NAMALWA (cell line): ENCODE measurements at places on chromosomes 3 and 15.

- DNase-seq = no peak
Measured at GRCh38 chr15:20355256-20355868, 186.2 kb downstream of the GOLGA6L6 start.

GRCh38 chr3:53046171-53047170, 598 bp upstream of the SFMBT1 start:
- DNase-seq = no peak

- no peak for DNase-seq
Measured at GRCh38 chr15:74240002-74240568, 4.0 kb downstream of the CCDC33 start.

DNA sequence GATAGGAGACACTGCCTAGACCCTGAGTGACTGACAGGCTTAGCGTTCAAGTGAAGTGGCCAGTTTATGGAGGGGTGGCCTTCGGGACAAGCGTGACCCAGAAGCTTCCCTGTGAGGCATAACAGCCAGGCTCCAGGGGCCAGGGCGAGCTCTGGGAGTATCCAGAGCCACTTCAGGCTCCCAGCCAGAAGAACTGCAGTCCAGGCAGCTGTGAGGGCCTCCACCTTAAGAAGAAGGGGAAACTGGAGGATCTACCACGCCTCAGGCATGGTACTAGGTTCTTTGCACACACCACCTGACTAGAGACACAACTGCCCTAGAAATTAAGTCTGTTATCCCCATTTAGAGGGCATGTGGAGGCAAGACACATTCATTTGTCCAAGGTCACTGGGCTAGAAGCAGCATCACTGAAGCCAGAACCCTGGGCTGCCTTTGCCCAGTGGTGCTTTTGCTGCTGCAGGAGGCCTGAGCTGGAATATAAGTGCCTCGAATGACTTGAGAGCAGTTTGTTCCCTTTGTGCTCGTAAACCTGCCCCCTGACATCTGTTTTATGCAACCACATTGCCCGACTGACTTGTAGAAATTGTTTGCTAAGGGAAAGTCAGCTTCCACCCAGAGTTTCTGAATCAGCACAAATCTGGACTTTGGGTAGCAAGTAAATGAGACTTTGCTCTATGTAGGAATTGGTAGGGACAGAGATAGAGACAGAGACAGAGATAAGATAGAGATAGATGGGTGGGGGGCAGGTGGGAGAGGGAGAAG, 23.3 kb downstream of the RASGRF1 start:
- DNase-seq = no peak

DNA sequence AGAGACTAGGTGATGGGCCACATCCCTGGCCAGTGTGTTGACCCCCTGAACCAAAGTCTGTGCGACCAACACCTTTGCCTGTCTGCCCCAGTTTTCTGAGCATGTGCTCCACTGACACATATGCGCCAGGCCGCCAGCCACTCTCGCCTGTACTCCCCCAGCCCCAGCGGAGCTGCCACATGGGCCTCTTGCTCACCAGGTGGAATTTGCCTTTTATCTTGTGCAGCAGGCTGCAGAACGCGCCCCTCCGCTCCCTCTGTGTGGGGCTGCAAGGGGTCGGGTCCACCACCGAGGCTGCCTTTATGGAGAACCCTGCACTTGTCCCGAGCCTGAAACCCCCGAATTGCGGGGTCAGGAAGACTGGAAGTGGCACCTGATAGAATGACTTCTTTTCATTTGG, 405.7 kb upstream of the NPAP1 start:
- DNase-seq = no peak

DNA sequence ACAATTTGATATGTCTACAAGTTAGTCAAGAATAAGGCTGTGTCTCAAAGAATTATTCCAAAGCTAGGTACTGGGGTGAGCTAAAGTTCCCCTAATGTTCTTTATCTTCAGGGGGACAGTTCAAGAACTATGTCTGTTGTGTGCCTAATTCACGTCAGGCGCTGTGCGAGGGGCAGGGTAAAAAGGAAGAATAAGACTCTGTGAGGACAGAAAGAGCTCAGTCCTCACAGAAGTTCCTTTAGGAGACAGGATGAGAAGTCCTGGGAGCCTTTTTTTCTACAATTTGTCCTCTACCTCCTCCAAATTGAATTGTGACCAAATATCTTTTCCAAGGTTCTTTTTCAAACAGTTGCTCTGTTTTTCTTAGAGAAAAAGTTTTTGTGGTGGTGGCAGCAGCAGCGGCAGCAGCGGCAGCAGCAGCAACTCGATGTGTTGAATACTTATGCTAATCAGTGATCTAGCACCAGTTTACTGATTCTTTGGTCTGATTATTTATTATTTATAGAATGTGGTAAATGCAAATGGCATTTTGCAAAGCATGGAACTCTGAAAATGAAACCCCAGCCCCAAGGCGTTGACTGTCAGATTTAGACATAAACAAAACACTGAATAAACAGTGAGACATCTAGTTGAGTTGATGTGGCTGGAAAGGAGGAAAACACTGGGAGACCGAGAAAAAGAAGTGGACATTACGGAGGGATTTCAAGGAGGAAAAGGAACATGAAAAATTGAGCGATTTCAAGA, 88.6 kb downstream of the GTPBP8 start:
- DNase-seq = no peak

DNA sequence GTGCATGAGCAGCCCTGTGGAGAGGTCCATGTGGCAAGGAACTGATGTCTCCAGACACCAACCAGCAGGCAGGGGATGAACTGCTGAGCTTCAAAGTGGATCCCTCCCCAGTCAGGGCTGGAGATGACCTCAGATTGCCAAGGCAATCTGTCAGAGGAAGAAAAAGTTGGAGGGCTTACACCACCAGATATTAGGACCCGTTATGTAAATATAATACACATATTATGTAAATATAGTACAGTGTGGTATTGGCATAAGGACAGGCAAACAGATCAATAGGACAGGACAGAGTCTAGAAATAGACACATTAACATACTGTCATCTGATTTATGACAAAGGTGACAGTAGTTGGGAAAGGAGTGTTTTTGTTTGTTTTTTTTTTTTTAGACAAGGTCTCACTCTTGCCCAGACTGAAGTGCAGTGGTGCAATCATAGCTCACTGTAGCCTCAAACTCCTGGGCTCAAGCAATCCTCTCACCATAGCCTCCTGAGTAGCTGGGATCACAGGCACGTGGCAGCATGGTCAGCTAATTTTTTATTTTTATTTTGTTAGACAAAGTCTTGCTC, 18.0 kb upstream of the RAB7A start:
- no peak for DNase-seq

- DNase-seq = no peak
Measured at GRCh38 chr3:128188326-128188725, 35.0 kb downstream of the EEFSEC start.

DNA sequence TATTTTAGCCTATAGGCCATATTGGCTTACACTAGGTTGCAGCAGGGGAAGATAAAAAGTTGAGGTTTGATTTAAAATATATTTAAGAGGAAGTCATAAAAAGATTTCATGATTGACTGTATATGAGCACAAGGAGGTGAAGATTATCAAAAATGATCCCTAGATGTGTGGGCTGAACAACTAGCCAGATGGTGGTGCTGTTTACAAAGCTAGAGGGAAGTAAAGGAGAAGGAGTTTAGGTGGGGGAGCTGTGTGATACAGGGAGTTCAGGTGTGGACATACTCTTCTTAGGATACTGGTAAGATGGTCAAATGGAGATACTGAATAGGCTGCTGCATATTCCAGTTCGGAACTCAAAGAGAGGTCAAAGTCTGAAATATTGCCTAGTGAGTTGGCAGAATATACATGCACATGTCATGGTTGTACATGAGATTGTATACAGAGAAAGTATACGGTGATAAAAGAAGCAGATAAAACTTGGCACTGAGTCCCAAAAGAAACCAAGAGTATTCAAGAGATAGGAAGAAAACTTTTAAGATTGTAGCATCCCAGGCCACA, 727.8 kb downstream of the NLGN1 start:
- DNase-seq = peak; percentile 43

GRCh38 chr15:86432861-86433260, 353.2 kb downstream of the AGBL1 start:
- no peak for DNase-seq

DNA sequence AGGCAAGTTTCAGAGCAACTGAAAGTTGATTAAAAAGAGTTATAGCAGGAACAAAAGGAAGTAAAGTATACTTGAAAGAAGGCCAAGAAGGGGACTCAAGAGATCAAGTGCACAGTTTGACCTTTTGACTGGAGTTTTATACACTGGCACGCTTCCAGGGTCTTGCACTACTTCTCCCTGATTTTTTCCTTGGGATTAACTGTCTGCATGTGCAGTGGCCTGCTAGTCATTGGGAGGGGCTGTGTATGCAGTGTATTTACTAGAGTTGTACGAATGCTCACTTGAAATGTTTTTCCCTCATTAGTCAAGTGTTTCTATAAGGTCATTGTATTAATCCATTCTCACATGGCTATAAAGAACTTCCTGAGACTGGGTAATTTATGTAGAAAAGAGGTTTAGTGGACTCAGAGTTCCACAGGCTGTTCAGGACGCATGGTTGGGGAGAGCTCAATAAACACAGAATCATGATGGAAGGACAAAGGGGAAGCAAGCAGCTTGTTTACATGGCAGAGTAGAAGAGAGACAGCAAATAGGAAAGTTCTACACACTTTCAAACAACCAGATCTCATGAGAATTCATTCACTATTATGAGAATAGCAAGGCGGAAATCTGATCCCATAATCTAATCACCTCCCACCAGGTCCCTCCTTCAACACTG, 571.8 kb downstream of the ZPLD1 start:
- DNase-seq = no peak

- no peak for DNase-seq
Measured at GRCh38 chr3:194364652-194365434, 4.7 kb downstream of the LRRC15 start.

DNA sequence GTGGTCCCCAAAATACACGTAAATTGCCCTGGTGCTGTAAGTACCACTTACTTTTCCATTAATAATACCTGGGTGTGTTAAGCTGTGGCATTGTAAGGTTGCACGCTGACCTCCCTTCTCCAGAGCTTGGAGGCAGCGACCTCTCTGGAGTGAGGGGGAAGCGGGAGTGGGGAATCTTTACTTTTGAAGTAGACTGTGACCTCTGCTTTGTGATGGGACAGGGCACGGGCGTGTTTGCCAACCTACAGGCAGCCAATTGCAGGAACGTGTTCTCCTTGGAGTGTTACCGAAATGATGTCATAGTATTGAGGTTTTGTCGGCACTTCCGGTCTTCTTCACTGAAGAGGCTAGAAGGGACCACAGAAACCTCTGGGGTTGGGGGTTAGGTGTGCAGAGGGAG, 227.3 kb upstream of the C2CD4B start:
- peak; percentile 10 for DNase-seq
